ENCODE measurements at places on chromosomes 7 and 10.

GRCh38 chr10:122296363-122297120 is 25.4 kb downstream of the BTBD16 start:
- no peak for DNase-seq

DNA sequence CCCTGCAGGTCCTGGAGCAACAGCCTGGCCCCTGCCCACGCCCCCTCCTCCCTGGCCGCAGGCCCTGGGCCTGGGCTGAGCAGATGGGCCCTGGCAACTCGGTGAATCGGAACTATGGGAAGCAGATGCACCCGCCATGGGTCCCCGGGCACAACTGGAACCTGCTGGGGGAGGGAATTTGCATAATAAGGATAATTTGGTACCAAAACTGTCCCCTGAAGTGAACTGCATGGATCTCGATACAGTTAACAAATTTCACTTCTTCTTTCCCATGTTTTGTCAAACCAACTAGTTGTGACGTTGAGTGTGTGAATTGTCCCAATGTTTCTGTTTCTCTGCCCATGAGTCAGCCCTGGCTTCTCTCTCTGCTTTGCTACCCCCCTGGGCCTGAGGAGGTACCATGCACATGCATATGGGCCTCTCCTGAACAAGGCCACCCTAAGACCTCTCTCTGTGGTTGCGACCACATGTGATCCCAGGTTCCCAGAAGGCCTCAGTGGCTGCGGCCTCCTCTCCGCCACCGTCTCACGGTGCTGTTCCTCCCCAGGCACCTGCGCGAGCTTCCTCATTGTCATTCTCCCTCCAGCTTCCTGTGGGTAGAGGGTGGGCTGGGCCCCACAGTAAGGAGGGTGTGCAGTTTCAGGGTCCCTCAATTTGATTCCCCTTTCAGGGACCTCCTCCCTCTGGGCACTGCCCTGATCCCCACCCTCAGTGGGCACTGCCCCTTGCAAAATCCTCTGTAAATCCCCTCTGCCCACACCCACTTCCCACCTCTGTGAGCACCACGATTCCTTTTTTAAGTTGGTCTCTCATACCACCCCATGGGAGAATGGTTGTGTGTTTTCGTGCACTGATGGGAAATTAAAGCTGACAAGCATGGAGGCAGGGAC is 40.0 kb downstream of the FIGNL1 start:
- no peak for DNase-seq

DNA sequence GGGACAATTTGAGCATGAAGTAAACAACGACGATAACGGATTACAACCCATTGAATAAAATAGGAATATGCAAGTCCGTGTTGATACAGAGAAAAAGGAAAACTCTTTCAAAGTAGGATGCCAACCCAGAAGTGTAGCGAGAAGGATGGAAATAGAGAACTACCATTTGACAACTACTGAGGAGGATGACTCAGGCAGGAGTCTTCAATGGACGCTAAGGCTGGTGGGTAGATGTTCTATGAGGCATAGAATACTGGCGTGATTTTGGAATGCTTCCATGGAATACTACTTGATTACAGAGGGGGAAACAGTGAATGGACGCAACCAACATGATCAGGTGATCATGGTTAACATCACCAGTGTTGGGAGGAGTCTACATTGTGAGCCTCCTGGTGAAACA is 828 bp upstream of the CFAP70 start:
- no peak for DNase-seq

DNA sequence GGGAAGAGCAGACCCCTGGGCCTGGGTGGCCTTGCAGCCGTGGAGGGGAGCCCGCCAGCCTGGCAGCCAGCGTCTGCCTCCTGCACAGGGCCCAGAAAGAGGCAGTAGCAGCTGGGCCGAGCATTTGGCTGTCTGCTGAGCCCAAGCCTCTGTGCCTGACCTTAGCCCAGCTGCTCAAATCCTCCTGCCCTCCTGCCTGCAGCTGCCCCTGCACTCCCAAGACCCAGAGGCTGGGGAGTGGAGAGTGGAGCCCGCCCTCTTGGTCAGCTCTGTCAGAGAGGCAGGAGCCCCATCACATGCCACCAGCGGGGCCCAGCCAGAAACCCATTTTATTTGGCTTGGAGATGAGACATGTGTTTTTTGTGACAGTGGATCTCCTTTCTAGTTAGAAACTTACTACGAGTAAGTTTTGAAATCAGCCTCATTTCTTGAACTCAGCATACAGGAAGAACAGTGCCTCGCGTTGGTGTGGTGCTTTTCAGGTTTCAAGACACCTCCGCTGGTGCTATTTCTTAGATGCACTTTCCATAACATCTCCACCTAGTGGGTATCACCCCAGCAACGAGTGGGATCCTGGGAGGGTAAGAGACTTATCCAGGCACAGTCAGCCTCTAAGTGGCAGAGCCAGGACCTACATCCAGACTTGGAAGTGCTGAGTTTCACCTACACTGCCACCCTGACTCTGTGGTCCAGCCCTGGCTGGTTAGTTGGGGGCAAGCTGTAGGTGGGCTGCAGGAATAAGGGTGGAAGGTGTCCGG is 477.1 kb downstream of the RPS24 start:
- DNase-seq: no peak

- peak; percentile 18 for DNase-seq
Observed at GRCh38 chr7:99459087-99459486, 6.9 kb downstream of the ATP5MF start.

- DNase-seq: no peak
Observed at GRCh38 chr7:29087840-29088170, 58.5 kb downstream of the CPVL start.

DNA sequence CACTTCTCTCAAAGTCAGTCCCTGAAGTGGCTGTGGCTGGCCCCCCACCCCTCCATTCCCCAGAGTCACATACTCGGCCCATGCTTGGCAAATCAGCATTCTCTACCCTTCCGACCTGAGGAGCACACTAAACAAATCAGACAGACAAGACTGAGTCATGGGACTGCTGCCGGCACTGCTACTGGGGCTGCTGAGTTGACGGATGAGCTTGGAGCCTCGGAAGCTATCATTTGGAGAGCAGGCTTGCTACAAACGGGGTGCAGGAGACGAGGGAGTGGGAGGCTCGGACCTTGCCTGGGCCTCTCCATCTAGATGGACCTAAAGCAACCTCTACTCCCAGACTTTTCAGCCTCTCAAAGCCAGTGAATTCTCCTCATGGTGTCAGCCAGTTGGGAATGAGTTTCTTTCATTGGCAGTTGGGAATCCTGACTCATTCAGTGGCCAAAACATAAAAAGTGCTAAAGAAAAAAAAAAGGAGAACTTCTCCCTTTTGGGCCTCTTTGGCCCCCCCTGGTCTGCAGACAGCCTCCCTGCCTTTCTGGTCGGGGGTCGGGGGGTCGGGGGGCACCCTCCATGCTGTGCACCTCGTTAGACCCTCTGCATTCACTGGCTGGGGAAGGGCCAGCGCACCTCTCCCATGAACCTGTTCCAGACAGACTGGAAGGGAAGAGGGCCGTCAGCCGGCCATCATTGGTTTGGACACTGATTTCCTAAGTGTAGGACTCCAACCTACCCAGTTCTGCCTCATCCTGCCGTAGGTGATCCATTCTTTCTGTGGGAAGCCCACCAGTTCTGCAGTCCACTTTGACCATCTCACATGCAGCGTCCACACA is 52.3 kb upstream of the COL13A1 start:
- peak; percentile 28 for DNase-seq

- no peak for DNase-seq
Observed at GRCh38 chr10:33336582-33337325, 2.3 kb upstream of the NRP1 start.

DNA sequence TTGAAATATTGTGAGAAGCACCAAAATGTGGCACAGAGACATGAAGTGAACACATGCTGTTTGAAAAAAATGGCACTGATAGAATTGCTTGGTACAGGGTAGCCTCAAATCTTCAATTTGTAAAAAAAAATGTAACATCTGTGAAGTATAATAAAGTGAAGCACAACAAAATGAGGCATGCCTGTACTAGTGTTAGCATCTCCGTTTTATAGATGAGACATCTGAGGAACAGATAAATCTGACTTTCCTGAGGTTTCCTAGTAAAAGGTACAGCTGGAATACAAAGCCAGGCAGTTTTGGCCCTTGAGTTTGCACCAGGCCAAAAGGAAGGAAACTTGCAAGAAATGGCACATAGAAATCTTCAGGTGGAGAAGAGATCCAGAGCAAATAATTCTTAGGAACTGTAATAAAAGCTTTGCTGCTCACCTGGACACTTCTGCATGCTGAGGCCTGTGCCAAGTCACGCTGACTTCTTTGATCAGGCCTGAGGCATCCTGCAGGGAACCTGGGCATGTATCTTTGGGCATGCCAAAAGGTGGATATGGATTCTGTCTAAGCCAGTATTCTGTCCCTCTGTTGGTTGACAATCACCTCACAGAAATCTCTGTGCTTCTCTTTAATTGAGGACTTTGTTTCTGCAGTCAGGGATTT is 251.5 kb upstream of the PLPP4 start:
- no peak for DNase-seq

DNA sequence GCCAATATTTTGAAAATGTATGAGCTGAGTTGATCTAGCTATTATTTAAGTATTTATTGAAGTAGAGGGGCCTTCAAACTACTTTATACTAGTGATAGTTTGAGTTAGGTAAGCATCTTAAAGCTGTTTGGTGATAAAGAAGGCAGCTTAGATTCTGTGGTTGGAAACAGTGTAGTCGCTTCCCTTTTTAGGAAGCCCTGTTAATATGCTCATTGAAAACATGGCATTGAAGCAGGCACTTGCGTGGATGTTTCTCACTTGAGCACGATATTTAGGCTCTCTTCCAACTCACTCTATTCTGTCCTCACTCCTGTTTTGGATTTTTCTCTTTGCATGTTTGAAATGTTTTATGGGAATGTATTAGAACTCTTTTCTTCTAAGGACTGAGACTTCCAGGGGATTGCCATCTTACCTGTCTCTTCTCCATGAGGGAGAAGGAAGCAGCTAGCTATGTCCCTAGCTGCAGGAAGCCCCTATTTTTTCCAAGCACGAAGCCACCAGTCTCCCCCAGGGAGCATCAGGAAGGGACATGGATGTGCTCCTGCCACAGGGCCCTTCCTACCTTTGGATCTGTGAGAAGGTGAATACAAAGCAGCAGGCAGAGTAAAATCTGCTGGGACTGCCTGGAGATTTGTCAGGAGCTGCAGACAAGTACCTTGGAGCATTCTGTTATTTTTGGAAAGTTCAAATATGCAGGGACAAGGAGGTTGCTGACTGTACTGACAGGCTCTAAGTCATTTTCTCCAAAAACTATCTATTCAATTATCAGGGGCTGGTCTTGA is 22.0 kb upstream of the BMPR1A start:
- DNase-seq: no peak

- no peak for DNase-seq
Observed at GRCh38 chr10:86281396-86281795, 85.2 kb downstream of the GRID1 start.

DNA sequence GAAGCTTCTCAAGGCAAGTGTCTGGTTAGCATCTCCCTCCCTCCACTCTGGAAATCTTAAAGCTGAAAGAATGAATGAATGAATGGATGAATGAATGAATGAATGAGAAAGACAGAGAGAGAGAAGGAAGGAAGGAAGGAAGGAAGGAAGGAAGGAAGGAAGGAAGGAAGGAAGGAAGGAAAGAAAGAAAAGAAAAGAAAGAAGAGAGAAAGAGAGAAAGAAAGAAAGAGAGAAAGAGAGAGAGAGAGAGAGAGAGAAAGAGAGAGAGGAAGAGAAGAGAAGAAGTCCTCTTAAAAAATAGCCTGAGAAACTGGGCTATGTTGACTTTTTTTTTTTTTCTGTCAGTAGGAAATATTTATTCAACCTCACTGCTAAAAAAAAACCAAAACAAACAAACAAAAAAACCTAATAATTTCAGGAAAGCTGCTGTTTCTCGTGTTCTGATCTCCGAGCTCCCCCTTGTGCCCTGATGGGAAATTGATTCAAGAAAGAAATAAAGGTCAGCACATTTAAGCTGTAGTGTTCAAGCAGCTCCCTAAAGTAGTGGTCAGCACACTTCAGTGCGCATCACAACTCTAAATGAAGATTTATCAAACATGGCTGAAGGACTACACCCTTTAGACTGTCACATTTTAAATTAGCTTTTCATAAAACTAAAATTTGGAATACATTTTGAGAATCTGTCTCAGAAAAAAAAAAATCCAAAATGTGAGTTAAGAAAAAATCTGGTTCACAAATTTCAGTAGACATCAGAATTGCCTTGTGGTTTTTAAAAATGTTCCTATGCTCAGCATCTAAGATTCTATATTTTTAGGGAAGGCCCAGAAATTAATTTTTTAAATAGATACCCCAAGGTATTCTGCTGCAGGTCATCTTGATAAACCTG is 154.3 kb downstream of the ELAPOR2 start:
- peak; percentile 43 for DNase-seq

DNA sequence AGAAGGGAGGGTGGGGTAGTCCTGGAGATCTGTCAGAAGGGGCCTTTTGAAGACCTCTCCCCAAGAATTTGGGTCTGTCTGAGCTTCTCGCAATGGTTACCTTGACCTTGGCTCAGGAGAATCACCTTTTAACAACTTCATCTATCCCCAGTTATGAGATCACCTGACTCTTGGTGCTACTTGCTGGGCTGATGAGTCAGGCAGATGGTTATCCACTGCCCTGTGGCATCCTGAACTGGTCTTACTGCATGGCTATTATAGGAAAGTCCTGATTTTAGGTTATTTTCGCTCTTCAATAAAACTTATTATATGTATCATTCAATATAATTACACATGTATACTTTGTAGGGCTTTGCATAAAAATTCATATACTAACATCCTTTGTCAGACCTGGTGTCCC is 274.7 kb downstream of the GFRA1 start:
- DNase-seq: no peak

- no peak for DNase-seq
Observed at GRCh38 chr7:98679741-98680140, 62.7 kb downstream of the NPTX2 start.

DNA sequence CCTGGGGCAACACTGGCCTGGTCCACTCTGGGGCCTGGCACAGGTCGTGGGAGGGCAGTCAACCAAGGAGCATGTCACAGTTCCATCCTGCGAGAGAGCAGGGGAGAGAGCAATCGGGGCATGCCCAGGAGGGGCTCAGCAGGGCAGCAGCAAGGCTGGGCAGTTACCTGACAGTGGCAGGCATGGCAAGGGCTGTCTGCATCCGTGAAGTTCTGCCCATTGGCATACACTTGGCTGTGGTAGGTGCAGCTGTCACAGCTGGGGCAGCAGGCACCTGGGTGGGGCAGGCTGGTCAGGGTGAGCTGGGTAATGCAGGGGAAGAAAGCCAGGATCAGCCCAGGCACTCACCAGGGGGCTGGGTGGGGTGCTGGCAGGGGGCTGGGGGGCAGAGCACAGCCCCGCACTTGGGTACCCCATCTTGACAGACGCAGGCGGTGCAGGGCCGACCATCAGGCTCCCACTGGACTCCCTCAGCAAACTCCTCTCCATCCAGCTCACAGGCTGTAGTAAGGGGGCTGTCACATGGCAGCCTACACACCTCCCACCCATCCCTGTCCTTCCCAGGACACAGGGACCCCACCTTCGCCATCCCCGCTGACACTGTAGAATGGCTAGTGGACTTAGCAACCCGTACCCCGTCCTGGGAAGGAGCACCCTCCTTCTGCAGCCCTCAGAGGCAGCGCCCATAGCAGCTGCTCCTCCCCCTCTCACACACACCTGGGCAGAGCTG is 17.8 kb downstream of the KCP start:
- DNase-seq: no peak

Measured in fibroblast of the aortic adventitia (primary cell).